ENCODE measurements at places on chromosomes 12 and 14.

DNA sequence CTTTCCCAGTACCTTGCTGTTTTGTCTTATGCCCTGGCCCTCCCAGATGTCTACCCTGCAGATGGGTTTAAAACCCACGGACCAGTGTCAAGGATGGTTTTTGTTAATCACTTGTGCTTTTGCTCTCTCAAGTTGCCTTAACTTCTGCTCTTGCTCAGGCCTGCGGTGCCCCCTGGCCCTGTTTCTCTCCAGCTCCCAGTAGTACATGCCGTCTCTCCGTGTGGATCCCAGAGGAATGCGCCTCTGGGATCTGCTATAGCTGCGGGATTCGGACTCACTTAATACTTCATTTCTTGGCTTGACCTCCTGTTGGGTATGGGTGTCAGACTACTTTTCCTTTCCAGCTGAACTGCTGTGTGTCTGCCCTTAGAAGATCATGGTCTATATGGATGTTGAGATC, 14.5 kb downstream of the PLEKHG3 start:
- DNase-seq: no peak

GRCh38 chr12:13258197-13258596, 61.7 kb downstream of the EMP1 start:
- no peak for DNase-seq

DNA sequence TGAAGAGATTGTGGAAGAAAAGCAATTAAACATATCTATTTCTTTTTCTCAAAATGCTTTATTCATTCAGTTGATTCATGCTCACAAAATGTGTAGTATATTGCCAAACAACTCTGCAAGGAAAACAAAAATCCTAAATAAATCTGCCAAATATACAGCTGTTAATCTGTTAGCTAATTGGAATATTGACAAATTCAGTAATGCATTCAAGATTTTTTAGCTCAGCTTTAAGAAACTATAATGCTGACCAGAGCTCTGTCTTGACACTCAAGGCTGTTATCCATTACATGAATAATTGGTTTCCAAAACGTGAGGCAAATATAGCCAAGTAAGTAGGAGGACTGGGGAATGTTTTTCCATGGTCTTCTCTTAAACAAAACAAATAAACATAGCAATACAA, 146.8 kb downstream of the TMTC2 start:
- no peak for DNase-seq

GRCh38 chr14:55353686-55354467, 57.8 kb downstream of the ATG14 start:
- DNase-seq: no peak

- no peak for DNase-seq
Measured at GRCh38 chr12:130011611-130012385, 108.0 kb upstream of the TMEM132D start.

DNA sequence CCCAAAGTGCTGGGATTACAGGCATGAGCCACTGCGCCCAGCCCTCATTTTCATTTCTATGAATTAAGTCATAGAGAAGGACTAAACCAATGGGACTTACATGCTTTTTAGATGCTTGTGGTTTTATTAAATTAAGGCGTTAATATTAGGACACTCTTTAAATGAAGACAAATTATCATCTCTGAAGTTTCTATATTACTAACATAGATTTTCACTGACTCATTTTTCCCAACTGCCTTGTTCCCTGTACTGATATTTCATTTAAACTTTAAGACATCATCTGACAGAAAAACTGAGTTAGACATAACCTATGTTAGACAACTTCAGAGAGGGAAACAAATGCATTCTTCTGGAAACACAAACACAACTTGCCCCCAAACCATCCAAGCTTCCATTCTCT, 99.8 kb downstream of the BTG1 start:
- DNase-seq: no peak

- no peak for DNase-seq
Measured at GRCh38 chr12:98296462-98297079, 218.8 kb upstream of the TMPO start.

GRCh38 chr14:62914025-62914424, 131.2 kb downstream of the KCNH5 start:
- no peak for DNase-seq

- no peak for DNase-seq
Measured at GRCh38 chr14:76426161-76426696, 50.3 kb downstream of the ESRRB start.

DNA sequence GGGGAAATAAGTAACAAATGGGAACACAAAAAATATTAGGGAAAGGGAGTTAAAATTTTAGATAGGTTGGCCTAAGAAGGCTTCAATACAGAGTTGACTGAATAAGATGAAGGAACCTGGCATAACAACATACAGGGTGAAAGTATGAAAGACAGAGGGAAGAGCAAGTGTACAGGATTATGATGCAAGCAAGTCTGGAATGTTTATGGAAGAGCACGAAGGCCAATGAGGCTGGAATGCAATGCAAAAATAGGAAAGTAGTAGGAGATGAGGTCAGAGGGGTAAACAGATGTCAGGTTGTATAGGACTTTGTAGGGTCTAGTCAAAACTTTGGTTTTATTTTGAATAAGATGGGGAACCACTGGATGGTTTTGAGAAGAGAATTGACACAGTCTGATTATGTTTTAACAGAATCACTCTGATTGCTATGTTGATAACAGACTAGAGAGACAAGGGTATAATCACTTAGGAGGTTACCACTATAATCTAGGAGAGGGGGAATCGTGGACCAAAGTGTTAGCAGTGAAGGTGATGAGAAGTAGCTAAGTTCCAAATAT, 96.8 kb downstream of the OSBPL8 start:
- DNase-seq: no peak

DNA sequence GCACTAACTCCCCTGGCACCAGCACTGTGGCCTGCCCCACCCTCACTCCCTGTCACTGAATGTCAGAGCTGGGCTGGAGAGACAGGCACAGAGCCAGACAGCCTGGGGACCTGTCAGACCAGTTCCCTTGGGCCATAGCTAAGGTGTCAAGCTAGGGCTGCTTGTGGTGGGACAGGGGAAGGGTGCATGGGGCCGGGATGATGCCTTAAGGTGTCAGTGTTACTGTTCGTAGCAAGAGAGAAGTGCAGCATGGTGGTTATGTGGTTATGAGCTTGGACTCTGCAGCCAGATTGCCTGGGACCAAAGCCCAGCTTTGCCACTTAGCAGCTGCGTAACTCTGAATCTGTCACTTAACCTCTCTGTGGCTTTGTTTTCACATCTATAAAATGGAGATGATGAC, 3.8 kb downstream of the RAPGEF3 start:
- DNase-seq: no peak

DNA sequence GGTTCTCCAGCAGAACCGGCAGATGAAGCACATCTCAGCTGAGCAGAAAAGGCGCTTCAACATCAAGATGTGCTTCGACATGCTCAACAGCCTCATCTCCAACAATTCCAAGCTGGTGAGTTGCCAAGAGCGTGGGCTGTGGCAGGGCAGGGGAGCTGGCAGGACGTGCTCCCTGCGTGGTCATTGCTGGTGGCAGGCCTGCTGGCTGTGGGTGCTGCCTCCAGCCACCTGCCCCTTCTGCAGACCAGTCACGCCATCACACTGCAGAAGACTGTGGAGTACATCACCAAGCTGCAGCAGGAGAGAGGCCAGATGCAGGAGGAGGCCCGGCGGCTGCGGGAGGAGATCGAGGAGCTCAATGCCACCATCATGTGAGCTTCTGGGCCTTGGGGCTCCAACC, 35.8 kb downstream of the IL31 start:
- DNase-seq: no peak

DNA sequence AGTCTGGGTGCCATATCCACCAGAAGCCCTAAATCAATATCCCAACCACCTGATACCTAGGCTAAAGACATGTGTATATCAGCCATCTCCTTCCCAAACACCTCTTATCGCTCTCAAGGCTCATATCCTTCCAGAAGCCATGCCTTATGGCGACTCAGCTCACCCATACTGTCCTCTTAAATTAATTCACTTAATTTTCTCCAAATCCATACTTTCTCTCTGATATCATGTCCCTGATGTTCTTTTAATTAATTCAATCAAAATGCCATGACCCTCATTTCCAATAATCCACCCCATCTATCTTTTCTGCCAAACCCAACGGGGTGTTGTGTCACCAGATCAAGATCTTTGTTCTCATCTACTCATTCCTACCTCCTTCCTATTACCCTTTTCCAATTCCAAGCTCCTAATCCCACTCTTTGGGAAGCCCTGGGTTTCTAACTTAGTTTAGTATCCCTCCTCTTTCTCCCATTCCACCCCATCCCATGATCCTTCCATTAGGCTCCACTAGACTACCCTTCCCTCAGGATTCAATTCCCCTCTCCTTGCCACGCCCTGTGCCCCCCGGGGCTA, 723 bp downstream of the ATF7 start:
- DNase-seq: no peak

GRCh38 chr14:68824517-68825347, 31.9 kb upstream of the ZFP36L1 start:
- no peak for DNase-seq

GRCh38 chr12:113075137-113075683, 18.7 kb downstream of the DTX1 start:
- no peak for DNase-seq

DNA sequence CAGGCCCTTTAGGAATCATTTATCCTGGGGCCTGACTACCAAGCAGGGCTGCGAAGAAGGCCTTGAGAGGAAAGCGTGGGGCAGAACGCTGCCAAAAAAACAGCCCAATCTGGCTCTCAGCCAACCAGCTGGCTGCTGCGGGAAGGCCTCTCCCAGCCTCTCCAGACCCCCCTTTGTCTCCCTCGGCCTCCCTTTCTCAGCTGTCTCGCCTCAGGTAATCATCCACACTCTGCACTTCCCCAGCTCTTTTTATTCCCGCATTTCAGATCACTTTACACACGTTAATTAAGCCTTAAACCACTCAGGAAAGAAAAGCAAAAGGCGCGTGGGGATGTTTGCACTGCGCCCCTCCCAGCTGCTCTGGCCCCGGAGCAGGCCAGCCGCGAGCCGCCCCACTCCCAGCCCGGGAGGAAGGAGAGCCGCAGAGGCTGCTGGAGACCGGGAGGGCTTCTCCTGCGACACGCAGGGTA, 208.2 kb upstream of the FOXN3 start:
- no peak for DNase-seq

All from stimulated activated CD8-positive, alpha-beta memory T cell treated with anti-CD3 and anti-CD28 coated beads, Interleukin-4, amount 100 ng/mL, for 1 hour (primary cell).